ENCODE measurements at places on chromosomes 1 and 21.

GRCh38 chr1:99621340-99621901 is 24.5 kb upstream of the PALMD start:
- DNase-seq, result no peak

GRCh38 chr1:224333939-224334786 is 4.2 kb upstream of the NVL start:
- no peak for DNase-seq

DNA sequence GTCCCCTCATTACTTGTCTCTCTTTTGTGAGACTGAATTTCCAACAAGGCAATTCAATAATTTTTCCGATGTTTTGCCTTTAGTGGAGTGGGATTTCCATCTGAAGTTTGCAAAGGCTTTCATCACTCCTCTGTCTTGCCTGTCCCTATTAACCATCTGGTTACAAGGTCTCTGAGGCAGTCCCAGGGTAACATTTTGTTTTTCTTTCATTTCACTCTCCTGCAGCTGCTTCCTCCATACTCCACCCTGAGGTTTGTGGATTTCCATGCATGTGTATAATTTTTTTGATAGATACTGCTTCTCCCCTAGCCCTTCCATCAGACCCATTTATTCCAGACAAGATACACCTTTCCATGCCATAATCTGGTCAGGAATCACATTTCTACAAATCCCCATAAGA is 366.8 kb downstream of the PTBP2 start:
- DNase-seq, result no peak

GRCh38 chr1:14372526-14372925 is 226.0 kb upstream of the KAZN start:
- DNase-seq, result no peak

DNA sequence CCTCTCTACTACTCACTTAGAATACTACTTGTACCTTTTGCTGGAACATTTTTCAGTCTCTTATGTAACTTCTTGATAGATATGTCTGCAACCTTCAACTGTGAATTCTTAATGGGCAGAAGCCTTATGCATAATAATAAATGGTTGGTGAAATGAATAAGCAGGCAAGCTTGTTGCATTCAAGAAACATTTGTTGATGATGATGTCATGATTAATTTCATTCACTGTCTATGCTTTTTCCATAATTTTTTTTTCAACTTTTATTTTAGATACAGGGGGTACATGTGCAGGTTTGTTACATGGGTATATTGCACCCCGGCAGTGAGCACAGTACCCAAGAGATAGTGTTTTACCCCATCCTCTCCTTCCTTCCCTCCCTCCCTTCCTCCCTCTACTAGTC is 48.0 kb downstream of the SIPA1L2 start:
- no peak for DNase-seq

- DNase-seq, result no peak
Observed at GRCh38 chr1:27003745-27004470, 8.7 kb downstream of the TENT5B start.

DNA sequence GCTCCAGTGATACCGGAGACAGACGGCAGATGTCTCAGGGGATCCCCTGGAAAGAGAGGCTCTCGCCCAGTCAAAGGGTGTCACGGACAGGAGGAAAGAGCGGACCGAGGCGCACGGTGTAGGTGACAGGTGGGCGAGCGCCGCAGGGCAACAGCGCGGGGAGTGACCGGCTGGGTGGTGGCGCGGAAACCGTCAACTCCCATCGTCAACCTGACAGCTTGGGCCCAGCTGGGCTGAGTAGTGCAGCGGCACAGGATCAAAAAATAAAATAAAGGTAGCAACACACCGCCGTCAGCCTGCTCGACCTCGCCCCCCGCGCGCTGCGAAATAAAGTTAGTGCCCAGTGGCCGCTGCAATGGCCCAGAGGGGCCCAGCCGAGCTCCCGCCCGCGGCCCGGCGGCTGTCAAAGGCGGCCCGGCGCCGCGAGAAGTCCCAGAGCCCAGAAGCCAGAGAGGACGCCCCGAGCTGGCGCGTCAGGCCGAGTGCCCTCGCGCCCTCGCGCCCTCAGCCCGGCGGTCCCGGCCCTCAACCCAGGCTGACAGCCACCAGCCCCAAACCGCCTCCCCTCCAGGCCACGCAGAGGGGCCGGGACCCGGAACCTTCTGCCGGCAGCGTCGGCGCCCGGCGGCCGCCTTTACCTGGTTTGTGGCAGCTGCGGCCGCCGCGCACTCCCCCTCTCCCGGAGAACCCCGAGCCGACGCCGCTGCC is at the start of gene LYST:
LYST (minus strand) TSS at position 702 of the 708 bp plus-strand sequence. CDS start 36,489 bp downstream, outside the sequence.
- DNase-seq, result peak; percentile 65

GRCh38 chr1:22349362-22350043 is 102.1 kb upstream of the ZBTB40 start:
- peak; percentile 69 for DNase-seq

- no peak for DNase-seq
Observed at GRCh38 chr1:159282118-159282517, 20.0 kb upstream of the FCER1A start.

DNA sequence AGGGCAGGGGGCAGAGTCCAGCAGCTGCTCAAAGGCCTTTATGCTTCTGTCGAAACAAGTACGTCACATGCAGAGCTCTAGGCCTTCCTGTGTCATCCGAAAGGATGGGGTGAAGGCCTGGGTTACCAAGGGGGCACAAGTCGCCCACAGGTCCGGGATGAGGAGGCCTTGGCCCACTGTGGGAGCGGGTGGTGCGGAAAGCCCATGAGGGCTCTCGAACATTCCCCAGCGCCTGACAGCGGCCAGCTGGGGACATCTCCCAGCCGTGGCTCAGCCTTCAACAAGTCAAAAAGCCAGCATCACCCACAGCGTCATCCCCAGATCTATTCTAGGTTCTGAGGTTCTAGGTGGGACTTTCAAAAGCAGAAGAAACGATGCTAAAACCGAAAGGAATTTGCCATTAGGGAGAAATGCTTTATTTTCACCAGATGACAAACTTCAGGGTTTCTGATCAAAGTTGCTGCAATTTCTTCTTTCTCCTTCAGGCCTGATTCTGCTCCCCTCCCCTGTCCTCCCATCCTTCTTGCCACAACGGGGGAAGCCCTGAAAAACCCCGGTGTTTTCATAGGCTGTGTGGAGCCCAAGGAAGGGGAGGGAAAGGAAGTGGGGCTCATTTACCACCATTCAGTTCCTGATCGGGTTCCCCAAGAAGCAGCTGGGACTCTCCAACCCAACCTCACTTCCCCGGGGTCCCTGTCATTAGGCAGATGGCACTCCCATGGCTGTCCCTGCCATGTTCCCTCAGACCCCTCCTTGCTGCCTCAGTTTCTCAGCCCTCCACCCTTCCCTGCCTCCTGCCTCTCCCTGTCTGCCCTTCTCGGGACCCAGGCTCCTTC is 17.6 kb downstream of the GPR137B start:
- no peak for DNase-seq

DNA sequence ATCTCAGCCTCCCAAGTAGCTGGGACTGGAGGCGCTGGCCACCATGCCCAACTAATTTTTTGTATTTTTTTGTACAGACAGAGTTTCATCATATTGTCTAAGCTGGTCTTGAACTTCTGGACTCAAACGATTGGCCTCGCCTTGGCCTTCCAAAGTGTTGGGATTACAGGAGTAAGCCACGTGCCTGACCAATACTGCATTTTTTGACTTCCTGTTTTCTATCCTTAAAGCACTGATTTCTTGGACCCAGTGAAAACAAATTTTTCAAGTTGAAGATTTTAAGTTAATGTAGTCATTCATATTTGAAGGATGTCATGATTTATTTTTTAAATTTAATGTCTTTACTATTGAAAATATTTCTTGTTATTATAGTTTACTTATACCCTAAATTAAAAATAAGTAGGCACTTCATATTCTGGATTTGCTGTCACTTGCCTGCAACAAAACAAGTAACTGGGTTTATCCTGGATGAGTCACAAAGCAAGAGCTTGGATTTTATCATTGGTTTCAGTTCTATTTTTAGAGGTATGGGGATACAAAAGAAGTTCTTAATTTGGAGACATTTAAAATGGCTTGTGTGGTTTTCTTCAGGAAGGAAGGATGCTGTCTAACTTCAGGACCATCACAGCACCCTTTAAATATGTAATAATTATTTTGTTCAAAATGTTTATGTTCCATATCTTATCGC is 2.2 kb upstream of the VPS45 start:
- no peak for DNase-seq

- no peak for DNase-seq
Observed at GRCh38 chr1:94332952-94333351, 85.2 kb upstream of the ABCD3 start.

GRCh38 chr1:54340878-54341277 is 65.3 kb downstream of the SSBP3 start:
- no peak for DNase-seq

DNA sequence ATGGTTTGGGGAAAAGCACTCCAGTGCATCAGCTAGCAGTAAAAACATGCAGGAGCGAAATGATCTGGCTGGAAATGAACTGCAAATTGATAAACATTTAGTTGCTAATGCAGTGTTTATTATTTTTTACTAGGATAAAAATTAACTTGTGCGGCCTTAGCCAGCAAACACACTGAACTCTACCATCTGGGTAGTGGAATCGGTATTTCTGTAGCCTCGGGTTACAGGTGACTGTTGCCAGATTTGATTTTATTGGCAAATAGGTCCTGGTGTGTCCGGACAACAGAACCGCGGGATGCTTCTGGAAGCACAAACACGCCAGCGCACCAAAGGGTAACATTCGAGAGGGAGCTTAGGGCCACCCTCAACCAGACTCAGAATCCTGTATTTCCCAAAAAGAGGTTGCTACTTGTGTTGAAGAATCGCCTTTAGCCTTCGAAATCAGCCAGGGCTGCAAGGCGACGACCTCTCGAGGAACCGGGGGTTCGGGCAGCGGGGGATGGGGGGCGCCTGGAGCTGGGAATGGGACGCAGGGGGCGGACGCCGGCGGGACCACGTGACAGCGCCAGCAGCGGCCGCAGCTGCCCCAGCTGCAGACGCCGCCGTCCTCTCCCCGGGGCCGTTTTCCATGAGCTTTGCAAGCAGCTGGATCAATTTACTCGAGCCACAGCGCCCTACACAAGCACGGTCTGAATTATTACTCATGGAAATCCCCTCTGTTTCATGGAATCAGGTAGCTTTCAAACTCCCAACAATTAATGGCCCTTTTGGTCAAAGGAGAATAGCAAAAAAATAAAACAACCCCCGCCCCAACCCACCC is 158.8 kb downstream of the TOMM20 start:
- DNase-seq, result peak; percentile 94

- DNase-seq, result no peak
Observed at GRCh38 chr1:19128968-19129514, 81.0 kb downstream of the UBR4 start.

DNA sequence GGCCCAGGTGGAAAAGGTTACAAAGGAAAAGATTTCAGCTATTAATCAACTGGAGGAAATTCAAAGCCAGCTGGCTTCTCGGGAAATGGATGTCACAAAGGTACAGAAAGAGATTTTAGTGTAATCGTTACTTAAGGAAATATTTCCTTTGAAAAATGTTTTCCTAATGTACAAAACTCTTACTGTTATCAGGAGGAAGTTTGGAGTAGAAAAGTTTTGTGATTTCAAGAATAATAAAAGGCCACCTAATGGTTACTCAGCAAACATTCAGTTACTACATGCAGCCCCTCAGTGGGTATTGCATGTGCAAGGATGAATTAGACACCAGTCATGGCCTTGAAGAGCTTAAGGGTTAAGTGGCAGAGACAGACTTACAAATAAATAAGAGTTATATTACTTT is 85.2 kb downstream of the SDCCAG8 start:
- DNase-seq, result no peak

DNA sequence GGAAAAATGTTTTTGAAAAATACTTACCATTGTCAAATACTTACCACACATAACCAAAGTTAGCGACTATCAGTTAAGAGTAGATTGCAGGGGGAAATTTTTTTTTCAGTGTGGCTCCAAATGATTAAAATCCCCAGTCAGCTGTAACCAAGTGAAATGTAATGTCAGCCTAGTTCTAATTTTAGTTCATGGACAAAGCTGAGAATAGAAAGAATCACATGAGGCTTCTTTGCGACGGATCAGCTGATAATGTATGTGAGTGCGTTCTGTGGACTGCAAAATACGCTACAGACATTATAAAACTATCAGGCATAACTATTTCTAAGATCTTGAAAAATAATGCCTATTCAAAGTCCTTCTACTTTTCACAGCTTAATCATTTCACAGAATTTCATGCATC is at the start of gene LRRC39:
LRRC39 (minus strand) TSS at position 166 of the 400 bp plus-strand sequence. CDS start 9,740 bp downstream, outside the sequence.
- DNase-seq, result no peak

DNA sequence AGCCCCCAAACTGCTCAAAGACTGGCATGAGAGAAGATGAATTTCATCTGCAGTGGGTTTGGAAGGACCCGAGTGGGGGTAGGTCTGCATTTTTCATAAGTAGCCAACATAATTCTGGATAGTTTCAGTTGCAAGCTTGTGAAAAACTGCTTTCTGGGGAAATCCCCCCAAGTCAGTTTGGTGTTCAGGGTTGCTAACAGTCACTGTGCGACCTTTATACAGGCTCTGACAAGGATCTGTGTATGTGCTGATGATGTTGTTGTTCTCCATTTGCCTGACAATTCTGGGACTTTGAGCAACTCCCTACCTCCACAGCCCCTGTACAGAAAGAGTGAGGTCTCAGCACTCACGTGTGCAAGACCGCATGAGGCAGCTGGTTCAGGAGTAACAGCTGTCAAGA is 87.9 kb downstream of the SUSD4 start:
- no peak for DNase-seq
